Activated naive CD4-positive, alpha-beta T cell treated with Interleukin-2 at 50 U/mL for 16 hours (primary cell): ENCODE measurements at places on chromosomes 2 and 18.
A peak's percentile ranks its signal among the peaks of the same experiment; 100 is the strongest.

DNA sequence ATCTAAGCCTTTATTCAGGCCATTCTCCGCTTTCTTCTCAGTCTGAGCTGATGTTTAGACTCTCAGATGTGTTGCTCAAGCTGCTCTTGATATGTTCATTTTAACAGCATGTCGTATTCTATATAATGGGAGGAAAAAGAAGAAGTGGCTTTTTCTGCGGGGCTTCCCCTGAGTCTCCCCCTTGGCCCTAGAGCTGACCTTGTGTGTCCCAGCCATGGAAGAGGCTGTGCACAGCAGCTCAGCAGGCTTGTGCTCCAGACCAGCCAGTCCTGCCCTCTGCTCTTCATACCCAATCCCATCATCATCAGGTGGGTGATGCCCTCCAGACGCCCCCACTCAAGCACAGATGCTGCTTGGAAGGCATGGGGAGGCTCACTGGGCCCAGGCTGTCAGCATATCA lies 155.1 kb upstream of the CELF4 start:
- no peak for DNase-seq

GRCh38 chr2:20188851-20189250 lies 36.1 kb downstream of the SDC1 start:
- no peak for DNase-seq

DNA sequence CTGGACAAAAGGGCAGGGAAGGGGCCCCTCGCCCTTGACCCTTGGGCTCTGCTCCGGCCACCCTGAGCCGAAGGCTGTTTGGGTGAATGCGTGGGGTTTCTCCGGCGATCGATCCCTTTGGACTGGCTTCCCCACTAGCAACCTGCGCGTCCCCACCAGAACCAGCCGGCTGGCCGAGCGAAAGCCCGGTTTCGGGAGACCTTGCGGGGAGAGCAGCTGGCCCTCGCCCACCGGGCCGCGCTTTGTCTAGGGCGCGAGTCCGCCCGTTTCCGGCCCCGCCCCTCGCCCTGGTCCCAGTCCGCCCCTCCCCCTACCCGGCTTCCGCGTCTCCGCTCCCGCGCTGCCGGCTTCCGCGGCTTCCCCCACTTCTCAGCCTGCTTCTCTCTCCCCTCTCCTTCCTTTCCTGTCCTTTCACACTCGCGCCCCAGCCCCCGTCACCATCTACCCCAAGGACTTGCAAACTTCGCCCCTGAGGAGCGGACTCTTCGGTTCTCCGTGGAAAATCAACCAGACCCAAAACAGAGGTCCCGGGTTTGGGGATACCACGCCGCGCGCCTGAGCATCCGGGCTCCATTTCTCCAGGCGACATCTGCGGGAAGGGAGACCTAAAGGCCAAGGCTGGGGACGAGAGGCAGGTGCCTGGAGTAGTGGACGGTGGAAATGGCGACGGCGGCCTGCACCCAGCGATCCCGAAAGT lies 48.0 kb upstream of the ATP6V1B1 start:
- no peak for DNase-seq

DNA sequence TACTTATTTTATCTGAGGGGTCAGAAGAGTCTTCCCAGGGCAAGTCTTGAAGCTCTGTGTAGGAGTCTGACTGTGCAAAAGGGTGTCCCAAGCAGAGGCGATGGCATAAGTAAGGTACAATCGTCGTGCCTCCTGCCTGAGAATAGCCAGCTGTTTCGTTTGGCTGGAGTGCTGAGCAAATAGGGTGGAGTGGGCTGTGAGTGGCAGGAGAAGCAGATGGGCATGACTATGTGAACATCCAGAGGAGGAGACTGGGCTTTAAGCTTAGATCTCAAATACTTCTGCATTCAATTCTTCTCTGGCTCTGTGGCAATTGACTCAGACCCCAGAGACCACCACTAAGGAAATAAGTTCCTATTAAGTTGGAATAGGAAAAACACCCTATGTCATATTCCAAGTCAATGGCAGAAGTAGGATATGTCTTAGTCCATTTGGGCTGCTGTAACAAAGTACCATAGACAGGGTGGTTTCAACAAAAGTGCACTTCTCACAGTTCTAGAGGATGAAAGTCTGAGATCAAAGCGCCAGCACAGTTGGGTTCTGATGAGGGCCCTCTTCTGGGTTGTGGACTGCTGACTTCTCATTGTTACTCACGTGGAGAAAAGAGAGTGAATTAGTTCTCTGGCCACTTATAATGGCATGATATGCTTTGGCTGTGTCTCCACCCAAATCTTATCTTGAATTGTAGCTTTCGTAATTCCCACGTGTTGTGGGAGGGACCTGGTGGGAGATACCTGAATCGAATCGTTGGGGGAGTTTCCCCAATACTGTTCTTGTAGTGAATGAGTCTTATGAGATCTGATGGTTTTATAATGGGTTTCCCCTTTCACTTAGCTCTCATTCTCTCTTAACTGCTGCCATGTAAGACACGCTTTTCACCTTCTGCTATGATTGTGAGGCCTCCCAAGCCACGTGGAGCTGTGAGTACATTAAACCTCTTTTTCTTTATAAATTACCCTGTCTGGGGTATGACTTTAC lies 120.2 kb downstream of the LPIN1 start:
- peak; percentile 37 for DNase-seq

- peak; percentile 63 for DNase-seq
These were observed 15.1 kb upstream of the NMUR1 start for GRCh38 chr2:231545105-231545902.
